Foreskin keratinocyte (primary cell): ENCODE measurements at places on chromosomes 11 and 22. TPM values are rescaled to one million over a fixed set of nuclear protein-coding genes. Genes with fewer than 3 reads are reported as not detected.

- DNase-seq = peak; percentile 95
Observed at GRCh38 chr11:113664069-113664980, 41.8 kb downstream of the TMPRSS5 start.

DNA sequence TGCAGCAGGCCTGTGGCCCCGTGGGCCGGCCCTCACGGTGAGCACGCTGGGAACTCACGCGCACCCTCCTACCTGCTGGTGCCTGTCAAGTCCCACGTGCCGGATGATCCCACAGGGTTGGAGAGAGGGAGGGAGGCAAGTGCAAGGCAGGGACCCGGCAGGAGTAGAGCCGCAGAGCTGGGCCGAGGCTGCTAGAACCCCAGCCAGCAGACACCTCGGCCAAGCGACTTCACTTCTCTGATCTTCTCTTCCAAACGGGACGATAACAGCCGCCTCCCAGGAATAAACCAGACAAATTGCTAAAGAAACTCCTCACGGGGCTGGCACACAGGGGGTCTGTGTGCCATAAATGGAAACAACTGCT is 1232.8 kb downstream of the TBC1D22A start:
- DNase-seq = no peak

- DNase-seq = no peak
Observed at GRCh38 chr22:46865052-46865434, 102.6 kb downstream of the TBC1D22A start.

The FZD4 gene
- total RNA-seq = 0.49 and 0.68 TPM in 2 replicates

The C1QTNF4 gene
- 0.14 and 0.31 TPM in 2 replicates for total RNA-seq
